T-helper 1 cell (primary cell): ENCODE measurements at places on chromosomes 4 and X.

- DNase-seq: no peak
Observed at GRCh38 chr4:23224684-23225420, 532.1 kb downstream of the GBA3 start.

DNA sequence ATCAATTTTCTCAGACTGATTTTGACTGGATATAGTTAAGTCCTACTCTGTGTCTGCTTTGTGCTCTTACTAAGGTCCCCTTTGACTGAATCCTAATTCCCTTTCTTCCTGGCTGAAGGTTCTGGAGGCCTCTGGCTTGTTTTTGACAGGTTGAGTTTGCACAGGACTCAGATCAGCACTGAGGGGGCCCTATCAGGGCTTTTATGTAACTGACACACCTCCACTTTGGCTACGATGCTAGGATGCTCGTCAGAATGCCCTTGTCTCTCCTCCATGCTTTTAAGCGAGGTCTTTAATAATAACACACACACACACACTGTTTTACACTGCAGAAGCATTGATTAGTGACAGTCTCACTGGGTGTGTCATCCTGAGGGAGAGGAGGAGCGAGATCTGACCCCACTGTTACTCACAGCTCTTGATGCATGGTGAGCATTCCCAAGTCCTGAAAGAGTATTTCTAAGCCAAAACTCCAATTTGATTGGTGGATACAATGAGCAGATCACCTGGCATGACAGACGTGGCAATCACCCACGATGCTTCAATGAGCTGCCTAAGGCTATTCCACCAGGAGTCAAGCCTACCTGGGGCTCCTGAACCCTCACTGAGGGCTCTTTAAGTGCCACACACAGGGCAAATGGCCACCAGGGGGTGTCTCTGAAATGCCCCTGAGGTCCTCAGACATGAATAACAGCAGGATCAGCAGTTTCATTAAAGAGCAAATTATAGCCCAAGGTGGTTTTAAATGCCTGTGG is 130.4 kb upstream of the CPEB2 start:
- no peak for DNase-seq

- DNase-seq: no peak
Observed at GRCh38 chr4:111921714-111922113, 223.5 kb upstream of the FAM241A start.

DNA sequence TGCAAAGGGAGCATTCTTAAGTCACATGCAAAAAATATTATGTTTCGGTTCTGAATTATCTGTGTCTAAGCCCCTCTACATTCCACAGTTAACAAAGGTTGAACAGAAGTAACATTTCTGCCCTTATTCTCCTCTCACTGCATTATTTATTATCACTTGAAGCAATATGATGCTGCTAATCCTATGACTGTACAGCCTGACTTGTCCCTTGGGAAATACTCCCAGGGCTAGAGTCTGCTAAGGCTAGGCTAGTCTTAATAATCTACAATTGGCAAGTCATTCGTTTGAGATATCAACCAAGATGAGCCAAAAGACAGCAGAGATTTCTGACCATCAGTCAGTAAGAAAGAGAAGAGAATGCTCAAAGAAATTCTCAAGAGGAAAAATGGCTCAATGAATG is 226.9 kb upstream of the HCCS start:
- no peak for DNase-seq

- DNase-seq: no peak
Observed at GRCh38 chr4:152815078-152815477, 35.3 kb downstream of the ARFIP1 start.

- no peak for DNase-seq
Observed at GRCh38 chr4:25351777-25352416, 25.2 kb upstream of the ANAPC4 start.

DNA sequence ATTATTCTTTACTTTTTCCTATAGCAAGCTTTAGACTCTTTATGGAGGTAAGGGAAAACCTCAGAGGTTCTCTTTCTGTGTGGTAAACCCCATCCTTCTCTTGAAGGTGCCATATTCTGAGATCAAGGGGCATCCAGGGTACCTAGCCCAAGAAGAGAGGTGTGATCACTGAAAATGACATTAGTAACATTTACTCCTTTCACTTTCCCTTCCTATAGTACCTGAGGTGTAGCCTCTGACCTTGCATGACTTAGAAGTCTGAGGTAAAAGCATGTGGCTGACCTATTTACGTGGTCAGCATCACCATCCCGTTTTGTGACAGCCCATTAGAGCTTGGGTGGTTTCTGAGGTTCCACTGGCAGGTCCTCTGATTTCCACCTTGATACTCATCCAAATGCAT is 25.7 kb downstream of the SGMS2 start:
- DNase-seq: no peak

GRCh38 chr4:139131209-139131870 is 45.7 kb downstream of the ELF2 start:
- DNase-seq: no peak

GRCh38 chrX:53316111-53316859 is 34.9 kb upstream of the IQSEC2 start:
- no peak for DNase-seq

GRCh38 chrX:153608376-153608775 is 9.4 kb upstream of the CCNQ start:
- no peak for DNase-seq

GRCh38 chr4:8160572-8160971 is 2.0 kb upstream of the ABLIM2 start:
- no peak for DNase-seq

DNA sequence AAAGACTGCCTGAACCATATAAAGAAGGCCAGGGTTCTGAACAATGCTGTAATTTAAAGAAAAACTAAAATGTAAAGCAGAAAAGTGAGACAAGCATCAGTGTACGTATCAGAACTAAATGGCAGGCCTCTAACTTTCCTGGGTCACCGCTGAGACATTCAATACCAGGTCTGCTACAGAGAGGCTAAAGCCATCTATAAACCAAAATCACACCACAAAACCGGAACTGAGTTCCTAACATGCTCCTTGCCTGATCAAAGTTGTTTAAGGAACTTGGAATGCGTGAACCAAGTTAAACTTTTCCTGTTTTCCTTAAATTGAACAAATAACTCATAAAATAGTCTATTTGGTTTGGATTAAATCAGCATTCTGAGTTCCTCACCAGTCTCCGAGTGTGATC is 55.3 kb upstream of the TECRL start:
- DNase-seq: no peak

DNA sequence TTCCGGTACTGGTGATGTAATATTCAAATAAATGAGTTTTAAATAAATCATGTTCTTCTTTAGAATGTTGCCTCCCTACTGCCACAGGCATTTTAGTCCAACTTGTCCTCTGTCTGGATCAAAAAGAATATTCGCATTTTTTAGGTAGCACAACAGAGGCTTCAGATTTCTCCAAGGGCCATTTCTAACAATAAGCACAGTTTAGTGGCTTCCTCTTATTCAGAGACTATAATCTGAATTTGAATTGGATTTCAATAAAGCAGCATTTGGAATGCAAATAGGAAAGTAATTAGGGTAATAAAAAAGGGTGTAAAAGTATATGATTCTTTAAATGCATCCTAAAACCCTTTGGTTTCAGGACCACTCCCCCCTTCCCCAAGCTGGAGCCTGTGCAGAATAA is 167.9 kb upstream of the GLRA2 start:
- no peak for DNase-seq

GRCh38 chr4:70392057-70392776 is 5.5 kb upstream of the OPRPN start:
- no peak for DNase-seq

- DNase-seq: no peak
Observed at GRCh38 chrX:130909469-130910136, 6.6 kb upstream of the ENOX2 start.

- no peak for DNase-seq
Observed at GRCh38 chrX:10197279-10198210, 40.8 kb downstream of the CLCN4 start.

- no peak for DNase-seq
Observed at GRCh38 chrX:134026565-134027311, 41.3 kb upstream of the GPC3 start.

DNA sequence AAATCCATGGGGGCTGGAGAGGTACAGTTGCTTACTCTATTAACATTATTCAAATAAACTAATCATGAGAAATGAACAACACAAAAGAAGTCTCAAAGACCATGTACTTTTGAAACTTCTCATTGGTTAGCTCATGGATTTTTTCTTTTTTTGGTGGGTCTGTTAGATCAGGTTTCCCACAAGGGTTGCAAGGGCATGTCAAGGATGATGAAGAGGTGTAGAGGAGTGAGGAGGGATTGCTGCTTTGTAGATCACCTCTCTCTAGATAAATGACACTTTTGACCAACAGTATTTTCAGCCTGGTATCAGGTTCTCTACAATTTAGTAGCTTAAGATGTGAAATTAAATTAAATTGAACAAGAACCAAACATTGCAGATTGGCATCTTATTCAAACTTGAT is 417.9 kb upstream of the AGA start:
- DNase-seq: no peak

- DNase-seq: no peak
Observed at GRCh38 chr4:119536572-119537528, 91.8 kb downstream of the PDE5A start.

DNA sequence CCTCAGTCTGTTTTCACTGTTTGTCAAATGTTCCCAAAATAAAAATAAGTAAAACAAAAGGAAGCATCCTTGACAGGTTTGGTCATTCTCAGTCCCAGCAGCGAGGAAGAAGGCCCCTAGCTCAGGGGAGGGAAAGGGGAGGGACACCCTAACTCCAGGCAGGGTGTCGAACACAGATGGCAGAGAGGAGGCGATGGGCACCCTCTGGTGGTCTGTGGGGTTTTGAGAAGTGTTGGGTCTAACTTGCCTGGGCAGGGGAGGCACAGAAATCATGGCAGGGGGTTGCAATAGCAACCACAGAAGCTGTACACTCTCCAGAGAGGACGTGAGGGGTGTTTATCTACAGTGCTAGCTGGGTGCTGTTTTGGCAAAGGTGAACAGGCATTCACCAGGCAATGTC is 229.8 kb upstream of the SFRP2 start:
- no peak for DNase-seq

GRCh38 chrX:45266456-45266855 is 65.8 kb upstream of the DIPK2B start:
- DNase-seq: no peak

DNA sequence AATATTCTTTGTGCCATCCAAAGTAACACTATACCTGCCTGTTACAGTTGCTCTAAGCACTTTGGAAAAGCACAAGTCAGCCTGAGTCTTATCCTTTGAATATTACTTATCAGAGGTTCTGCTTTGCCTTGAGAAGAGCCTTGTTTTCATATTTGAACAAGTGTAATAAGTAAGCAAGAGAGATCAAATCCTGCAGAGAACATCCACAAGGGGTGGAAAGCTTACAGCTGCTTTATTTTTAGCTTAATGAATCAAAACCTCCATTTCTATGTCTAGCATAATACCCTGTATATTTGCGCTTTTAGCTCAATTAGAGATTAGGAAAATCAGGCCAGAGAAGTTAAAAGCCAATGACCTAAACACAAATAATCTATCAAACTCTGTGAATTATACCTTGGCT is 139.8 kb downstream of the CDS1 start:
- DNase-seq: no peak

DNA sequence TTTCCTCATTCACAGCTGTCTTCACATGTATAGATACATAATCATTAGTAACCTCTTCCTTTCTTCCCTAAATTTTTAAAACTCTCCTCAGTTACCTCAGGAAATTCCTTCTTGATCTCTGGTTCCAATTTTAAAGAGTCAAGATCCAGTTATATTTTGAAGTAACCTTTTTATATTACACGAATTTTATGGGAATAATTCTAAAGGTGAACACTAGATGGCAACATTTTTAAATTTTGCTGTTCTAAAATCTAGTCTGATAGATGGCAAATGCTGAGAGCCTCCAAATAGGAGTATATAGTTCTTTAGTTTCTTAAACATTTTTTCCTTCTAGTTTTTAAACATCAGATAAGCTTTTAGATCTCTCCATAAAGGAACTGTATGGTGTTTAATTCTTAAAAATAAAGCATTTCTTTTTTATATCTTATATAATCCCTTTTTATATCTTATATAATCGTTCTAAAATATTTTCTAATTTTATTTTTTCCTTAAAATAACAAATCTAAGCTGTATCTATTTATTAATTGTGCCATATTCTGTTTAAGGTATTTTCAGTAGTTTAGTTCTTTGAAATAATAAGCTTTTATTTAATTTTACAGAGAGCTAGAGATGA is 37.9 kb upstream of the PAPSS1 start:
- no peak for DNase-seq

- no peak for DNase-seq
Observed at GRCh38 chr4:15712214-15712613, 9.3 kb downstream of the BST1 start.

DNA sequence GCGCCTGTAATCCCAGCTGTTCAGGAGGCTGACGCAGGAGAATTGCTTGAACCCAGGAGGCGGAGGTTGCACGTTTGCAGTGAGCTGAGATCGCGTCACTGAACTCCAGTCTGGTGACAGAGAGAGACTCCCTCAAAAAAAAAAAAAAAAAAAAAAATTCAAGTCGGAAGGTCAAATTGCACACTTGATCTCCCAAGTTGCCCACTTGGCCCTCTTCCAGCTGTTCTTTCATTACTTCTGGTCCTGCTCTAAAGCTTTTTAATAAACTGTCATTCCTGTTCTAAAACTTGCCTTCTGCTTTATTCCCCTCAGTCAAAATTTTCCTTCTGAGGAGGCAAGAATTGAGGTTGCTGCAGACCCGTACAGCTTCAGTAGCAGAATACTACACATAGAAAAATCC is 2358.0 kb downstream of the ARAP2 start:
- no peak for DNase-seq

GRCh38 chr4:83124111-83124780 is 9.7 kb upstream of the PLAC8 start:
- no peak for DNase-seq

- DNase-seq: no peak
Observed at GRCh38 chrX:13939741-13940597, 89.7 kb downstream of the GEMIN8 start.

DNA sequence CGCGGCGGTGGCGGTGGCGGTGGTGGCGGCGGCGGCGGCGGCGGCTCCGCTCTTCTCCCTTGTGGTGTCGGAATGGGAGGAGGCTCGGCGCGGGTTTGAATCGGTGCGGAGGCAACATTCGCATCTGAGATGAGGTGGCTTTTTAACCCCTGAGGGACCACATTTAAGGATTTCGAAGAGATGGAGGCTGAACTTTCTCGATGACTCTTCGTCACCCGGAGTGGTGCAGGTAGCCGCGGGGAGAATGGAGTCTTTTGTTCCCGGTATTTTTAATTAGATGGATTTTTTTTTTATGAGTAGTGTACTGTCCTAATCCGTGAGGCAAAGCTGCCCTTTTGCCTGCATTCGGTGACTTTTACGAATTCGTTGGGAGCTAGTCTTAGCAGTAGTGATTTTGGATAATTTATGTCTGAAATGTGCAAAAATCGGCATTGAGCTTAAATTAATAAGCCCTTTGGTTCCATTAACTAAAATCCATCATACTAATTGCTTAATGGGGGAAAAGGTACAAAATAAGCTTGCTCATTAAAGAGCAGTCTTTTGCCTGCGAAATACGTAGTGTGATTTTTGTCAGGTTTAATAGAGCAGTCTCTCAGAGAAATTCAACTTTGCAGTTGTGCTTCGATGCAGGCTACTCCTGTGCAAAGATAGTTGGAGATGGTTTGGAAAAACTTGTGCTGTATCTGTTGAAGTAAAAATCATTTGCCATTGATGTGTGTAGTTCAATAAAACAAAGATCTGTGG is 206.2 kb downstream of the TENM3 start:
- no peak for DNase-seq
